ENCODE measurements at places on chromosomes 4 and X.
A peak's percentile ranks its signal among the peaks of the same experiment; 100 is the strongest.

GRCh38 chr4:39936565-39937418 lies 40.9 kb downstream of the PDS5A start:
- no peak for DNase-seq

GRCh38 chr4:187606581-187606980 lies 389.0 kb upstream of the ZFP42 start:
- DNase-seq: no peak

DNA sequence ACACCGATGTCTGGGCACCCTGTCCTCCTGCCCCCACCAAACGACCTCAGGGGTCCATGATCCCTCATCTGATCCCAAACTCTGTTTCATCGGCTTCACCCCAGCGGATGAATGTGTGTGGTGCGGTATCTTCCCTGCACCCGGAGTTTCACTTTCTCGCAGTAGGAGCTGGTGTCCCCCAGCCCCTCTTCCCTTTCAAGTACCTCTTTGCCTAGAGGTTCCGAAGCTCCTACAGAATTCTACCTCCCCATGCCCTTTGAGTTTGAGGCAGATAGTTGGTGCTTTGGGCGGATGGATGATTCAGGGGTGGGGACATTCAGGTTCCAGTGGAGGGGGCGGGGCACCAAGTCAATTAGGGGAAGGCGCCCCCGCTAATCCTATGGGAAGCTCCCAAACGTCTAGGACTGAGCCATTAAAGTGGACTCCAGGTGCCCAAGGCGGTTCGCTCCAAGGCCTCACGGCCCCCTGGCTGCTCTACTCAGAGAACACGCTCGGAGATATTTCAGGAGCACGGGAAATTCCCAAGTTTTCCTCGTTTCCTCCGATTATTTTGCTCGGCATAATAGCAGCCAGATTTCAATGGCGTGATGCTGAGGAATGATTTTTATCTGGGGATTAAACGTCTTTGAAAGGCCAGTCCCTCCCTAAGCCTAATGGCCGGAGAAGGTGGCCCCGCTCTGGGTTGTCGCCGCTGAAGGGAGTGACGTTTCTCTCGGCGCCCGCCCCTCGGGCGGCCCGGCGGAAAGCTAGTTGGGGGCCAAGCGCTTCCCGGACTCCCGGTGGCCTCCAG lies 1.3 kb downstream of the MSX1 start:
- no peak for DNase-seq

- no peak for DNase-seq
Measured at GRCh38 chr4:153364061-153364460, 19.6 kb downstream of the MND1 start.

- DNase-seq: no peak
Measured at GRCh38 chrX:135307171-135307570, 2.1 kb upstream of the ETDC start.

- no peak for DNase-seq
Measured at GRCh38 chr4:82403725-82404124, 26.5 kb downstream of the HNRNPDL start.

DNA sequence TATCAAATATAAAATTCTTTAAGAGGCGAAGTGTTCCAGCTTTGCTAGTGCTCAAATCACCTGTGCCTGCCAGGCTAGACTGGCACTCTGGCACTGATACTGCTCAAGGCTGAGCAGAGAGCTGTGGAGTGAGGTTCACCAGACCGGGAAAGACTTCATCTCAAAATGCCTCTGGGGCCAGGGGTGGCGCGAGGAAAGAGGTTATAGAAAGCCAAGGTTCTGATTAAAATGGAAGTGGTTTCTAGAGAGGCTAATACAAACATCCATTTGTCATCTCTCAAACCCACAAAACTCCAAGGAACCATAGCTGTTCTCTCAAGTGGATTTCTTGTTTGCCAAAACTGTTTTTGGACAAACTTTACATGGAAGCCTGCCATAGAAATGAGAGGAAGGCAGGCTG lies 41.5 kb downstream of the F11 start:
- DNase-seq: no peak

DNA sequence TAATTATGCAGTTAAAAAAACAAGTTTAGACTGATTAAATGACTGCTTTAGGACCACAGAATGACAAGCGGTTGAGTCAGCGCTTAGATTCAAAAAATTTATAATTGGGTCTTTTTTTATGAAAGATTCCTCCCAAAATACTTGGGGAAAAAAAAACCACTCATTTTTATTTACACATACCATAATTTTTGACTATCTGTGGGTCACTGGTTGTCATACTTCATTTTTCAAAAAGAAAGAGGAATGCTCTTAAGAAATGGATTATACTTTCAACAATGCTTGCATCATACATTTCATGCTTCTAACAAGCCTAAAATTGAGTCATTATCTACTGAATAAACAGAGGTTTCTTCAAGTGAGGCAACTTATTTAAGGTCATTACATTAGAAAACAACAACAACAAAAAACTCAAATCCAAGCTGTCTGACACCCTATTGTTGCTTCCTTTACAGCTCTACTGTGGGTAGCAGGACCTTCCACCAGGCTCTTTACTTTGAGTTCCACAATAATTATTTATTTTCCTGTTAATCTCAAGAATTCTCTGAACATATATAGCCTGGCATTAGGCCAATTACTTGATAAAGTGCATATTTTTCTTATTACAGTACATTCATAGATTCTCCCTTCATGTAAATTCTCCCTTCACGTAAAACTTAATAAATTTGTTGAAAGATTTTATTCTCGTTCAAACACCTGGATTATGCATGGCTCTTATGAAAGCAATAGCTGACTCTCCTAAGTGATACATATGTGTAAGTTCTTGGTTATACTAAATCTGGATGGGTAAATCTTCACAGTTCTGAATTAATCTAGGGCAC lies 445.5 kb downstream of the PCDH10 start:
- DNase-seq: no peak

- no peak for DNase-seq
Measured at GRCh38 chr4:53602390-53602789, 11.1 kb upstream of the LNX1 start.

DNA sequence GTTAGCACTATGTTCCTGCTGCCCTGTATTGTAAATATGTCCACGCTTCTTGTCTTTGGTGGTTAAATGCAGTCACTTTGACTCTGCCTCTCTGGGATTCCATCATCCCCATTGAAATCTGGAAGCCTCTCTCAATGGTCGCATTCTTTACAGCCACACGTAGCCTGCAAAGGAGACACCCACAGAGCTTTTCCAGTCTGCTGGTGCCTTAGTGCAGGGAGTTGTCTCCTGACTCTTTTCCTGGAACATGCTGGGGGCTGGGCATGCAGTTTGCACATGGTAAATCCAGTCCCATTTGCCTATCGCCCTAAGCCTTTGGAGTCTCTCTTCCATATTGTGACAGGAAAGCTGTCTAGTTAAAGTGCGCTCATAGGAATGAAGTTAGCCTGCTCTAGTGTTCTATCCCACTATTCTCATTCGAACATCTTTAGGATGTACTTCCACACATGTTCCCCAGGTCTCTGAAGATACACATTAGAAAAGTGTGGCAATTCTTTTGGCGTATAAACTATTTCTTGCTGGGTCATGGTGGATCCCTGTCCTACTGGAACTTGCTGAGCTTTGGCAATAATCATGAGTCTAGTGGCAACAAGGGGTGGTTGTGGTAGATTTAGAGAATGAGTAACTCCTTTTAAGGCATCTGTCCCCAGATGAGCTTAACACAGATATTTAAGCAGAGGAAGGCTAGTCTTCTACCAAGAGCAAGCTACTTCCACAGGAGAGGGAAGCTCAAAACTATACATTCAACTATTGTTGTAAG lies 33.7 kb downstream of the COQ2 start:
- DNase-seq: no peak

- no peak for DNase-seq
Measured at GRCh38 chr4:30950737-30951136, 230.6 kb downstream of the PCDH7 start.

DNA sequence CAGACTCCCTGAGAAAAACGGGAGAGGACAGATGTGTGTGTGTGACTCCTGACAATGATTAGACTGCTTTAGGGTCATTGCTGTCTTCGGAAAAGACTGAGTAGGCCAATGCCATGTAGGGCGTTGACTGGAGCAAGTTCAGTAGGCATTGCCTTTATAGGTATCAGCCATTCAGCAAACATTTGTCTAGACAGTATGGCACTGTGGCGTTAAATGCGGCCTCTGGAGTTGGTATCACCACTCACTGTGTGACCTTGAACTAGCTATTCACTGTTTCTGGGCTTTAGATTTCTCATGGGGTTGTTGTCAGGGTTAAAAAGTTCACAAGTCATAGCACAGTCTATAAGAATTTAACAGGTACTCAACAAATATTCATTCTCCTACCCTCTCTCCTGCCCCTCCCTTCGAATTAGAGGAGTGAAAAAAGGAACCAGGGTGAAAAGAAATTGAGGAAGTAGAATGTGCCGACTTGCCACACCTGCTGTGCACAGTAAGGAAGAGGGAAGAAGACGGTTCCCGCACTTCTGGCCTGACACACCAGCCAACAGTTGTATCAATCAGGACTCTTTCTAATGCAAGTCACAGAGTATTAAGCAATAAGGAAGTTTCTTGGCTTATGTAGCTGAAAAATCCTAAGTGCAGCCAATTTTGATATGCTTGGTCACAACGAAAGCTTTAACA lies 83.2 kb upstream of the PLAC8 start:
- DNase-seq: peak; percentile 70

GRCh38 chrX:63424063-63424462 lies 72.9 kb upstream of the SPIN4 start:
- DNase-seq: no peak

GRCh38 chr4:170589597-170590191 lies 499.9 kb upstream of the AADAT start:
- no peak for DNase-seq

All from lower lobe of right lung (tissue), 2 donors.